EL (cell line): ENCODE measurements at places on chromosomes 6 and 20.

DNA sequence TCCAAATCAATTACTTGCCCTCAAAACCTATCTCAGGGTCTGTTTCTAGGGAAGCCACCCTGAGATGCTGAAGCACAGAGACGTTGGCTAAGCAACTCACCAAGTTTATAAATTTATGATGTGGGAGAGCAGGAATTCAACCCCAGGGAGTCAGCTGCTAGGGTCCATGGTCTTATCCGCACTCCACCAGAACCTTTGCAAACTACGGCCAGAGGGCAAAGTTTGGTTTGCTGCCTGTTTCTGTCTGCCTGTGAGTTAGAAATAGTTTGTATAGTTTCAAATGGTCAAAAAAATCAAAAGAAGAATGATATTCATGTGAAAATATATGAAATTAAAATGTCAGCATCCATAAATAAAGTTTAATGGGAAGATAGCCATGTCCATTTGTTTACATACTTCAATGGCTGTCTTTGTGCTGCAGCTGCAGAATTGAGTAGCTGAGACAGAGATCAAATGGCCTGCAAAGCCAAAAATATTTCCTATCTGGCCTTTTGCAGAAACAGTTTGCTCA lies 83.7 kb upstream of the ZFP64 start:
- DNase-seq = no peak

- DNase-seq = peak; percentile 36
Measured at GRCh38 chr20:9400171-9401025, 114.0 kb upstream of the LAMP5 start.

DNA sequence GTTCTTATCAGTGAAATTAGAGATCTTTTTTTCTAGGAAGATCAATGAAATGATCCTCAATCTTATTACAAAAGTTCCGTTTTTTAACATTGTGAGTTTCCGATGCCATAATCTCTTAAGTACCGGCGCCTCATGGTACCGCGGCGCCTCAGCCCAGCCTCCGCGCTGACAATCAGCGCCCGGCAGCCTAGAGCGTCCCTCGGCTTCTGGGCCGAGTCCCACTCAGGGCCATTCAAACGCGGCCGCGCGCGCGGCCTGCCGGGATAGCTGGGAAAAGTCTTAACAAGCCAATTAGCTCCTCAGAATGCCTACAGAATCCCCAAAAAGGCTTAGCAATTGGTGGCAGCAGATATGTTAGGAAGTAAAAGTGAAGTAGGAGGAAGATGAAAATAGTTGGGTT lies 204.8 kb downstream of the ADGB start:
- DNase-seq = no peak

DNA sequence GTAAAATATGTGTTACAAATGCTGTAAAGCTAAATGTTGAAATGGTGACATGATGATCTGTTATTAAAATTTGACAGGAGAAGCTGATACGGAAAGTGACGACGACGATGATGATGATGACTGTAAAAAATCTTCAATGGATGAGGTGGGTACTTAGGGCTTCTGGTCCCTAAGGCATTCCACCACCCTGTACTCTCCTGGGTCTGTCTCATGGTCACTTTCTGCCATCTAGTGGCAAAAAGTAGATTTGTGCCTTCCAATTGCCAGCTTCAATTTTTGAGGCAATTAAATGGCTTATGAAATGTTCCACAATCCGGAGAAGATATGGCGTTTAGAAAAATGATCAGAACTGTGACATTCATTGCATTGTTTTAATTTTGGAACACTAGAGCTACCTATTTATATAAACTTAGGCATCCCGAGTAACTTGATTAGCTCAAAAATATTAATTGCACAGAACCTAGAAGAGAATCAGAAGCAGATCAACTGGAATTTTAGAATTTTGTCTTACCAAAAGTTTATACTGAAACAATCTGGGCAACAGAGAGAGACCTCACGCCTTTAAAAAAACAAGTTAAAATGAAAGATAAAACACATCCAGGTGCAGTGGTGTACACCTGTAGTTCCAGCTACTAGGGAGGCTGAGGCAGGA lies 346.5 kb upstream of the PLCB4 start:
- DNase-seq = peak; percentile 74

GRCh38 chr6:35015996-35016395 lies 125.1 kb downstream of the TCP11 start:
- no peak for DNase-seq

GRCh38 chr20:45890077-45890984 lies 677 bp downstream of the NEURL2 start:
- DNase-seq = peak; percentile 73

DNA sequence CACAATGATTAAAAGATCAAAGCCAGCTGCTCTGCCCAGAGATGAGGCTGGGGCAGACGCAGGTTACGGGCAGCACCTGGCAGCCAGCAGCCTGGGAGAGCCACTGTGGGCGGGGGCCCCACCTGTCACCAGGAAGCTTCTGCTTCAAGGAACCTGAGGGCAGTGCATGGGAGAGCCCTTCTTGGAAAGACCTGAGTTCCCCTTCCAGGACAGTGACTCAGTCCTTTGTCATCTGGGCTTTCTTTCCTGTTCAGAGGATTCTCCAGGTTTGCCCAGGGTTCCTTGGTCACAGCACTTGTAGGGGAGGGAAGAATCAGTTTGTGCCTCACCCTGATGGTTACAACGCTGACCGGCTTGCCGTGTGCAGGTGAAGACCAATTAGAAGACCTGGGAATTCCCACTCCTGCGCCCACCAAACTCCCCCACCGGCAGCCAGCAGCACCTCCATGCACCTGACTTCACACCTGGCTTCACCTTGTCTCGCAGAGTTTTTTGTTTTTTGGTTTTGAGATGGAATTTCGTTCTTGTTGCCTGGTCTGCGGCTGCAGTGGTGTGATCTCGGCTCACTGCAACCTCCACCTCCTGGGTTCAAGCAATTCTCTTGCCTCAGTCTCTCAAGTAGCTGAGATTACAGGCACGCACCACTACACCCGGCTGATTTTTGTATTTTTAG lies 2.0 kb downstream of the ZBP1 start:
- DNase-seq = peak; percentile 19

DNA sequence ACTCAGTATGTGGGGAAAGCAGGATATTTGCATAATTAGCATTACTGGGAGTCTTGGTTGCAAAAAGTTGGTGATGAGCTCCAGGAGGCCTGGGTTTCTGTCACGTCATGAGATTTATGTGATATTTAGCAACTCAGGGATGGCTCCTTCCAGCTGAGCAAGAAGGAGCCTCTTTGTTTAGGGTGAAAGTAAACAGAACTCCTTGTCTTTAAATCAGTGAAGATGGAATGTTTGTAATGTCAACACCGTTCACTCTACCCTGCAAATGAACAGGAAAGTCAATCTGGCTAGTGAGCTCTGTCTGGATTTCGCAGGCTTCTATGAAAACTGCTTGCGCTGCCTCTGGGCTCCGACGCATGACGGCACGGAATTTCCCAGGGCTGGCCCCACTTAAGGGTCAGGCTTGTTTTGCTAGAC lies 86.9 kb downstream of the PXDC1 start:
- DNase-seq = no peak

DNA sequence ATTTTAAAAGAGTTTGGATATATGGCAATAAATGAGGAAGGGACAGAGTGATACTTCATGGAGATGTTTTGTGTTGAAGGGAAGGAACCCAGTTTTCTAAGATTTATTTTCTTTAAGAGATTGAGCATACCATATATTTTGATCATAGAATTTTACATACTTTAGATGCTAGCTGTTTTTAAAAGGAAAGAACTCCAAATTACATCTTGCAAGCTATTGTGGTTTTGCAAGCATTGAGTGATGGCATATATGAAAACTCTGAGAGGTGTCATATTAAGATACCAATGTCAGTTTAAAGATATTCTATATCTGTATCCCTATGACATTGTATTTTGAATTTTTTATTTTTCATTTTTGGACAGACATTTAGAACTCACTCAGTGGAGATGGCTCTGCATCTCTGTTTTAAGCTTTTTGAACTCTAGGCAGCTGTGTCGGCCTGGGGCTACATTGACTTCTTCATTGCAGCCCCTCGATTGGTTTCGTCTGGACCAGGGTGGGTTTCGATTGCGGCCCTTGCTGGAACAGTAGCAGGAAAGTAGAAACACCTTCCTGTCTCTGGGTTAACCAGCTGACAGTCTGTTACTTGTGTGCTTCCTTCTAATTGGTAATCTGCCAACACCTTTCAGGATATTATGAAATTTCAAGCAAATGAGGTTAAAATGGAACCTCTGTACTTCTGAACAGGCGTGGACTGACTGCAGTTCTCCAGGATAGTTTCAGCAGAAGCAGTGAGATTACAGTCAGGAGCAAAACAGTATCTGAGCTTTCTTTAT lies 14.0 kb downstream of the IGF2R start:
- DNase-seq = peak; percentile 40

DNA sequence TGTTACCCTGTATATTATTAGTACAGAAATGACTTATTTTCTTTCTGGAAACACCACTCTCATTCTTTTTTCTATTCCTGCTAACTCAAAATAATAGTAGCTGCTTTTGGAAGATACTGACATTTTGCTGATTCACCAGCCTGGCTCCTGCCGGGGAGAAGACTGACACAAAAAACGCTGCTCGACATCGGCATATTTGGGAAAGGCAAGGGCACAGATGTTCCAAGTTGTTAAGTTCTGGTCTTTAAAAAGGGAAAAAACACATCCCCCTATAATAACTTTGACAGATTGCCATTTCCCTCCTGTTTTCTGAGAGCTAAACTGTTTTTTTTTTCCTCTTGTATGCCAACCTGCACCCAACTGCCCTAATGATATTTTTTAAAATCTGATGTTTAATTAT lies 55.4 kb downstream of the CTNNBL1 start:
- no peak for DNase-seq

GRCh38 chr20:5651746-5652145 lies 98.5 kb upstream of the SHLD1 start:
- no peak for DNase-seq

GRCh38 chr6:124670801-124671200 lies 291.4 kb upstream of the RNF217 start:
- no peak for DNase-seq

- DNase-seq = no peak
Measured at GRCh38 chr6:134719286-134719685, 230.6 kb downstream of the ALDH8A1 start.
